Ascending aorta (tissue), 2 donors: ENCODE measurements at places on chromosomes 16 and 17. TPM values are rescaled to one million over a fixed set of nuclear protein-coding genes. Genes with fewer than 3 reads are reported as not detected.

Gene CAMKK1
- total RNA-seq = 3.6 TPM

Gene USB1
- total RNA-seq = 133 TPM

Gene ZNF469
- 3.0 TPM for total RNA-seq

Gene TMEM238L
- not detected for total RNA-seq

Gene PPP1R27
- not detected for total RNA-seq

Gene CSH2
- not detected for total RNA-seq

Gene PRR11
- 0.11 TPM for total RNA-seq

Gene CX3CL1
- 251 TPM for total RNA-seq

Gene NAGS
- 48.2 TPM for total RNA-seq

Gene USP6
- total RNA-seq = 0.11 TPM

Gene EFCAB5
- total RNA-seq = 1.1 TPM

Gene PLEKHM1
- 30.2 TPM for total RNA-seq
